Stimulated activated CD8-positive, alpha-beta memory T cell treated with anti-CD3 and anti-CD28 coated beads, Interleukin-15, amount 100 ng/mL, for 24 hours (primary cell): ENCODE measurements at places on chromosomes 3 and 15.

DNA sequence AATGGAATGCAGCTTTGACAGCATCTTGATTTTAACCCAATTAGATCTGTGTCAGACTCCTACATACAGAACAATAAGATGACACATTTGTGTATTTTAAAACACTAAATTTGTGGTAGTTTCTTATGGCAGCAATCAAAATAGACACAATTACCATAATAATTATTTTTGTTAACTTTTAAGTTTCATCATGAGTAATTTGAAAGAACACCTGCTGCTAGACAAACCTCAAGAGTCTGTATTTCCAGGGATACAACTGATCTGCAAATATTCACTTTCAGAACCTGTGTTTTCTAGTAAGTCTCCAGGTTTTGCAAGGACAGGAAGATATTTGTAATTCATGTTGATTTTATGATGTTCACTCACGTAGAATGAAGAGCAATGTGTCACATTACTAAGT is 736.8 kb downstream of the DIPK2A start:
- no peak for DNase-seq

- DNase-seq = no peak
Observed at GRCh38 chr15:73270366-73271097, 98.2 kb downstream of the HCN4 start.

DNA sequence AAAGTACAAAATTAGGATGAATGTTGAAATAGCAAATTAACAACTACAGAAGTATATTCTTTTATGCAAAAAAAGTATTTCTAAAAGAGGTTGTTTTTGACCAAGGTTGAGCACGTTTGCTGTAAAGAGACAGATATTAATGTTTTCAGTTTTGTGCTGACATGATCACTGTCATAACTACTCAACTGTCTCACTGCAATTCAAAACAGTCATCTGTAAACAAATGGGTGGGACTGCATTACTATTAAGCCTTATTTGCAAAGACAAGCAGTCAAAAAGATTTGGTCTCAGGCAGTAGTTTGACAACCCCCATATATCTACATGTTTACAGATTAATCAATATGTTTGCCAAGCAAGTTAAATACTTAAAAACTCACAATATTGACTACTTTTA is 109.1 kb upstream of the ZNF385D start:
- no peak for DNase-seq

DNA sequence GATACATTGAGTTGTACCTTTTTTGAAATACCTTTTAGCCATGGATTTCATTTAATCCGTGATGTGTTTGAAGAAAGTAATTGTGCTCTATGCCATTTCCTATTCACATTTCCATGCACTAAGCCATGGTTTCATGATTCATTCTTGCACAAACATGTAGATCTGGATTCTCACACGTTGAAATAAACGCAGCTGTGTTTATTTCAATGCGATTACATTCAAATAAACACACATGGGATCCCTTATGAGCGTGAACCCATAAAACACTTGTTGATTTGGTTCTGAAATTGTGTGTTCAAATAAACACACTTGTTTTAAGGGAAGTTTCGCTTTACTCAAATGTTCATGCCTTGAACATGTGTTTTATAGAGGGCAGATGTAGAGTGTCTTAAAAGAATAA is 39.2 kb downstream of the BBX start:
- DNase-seq = no peak

DNA sequence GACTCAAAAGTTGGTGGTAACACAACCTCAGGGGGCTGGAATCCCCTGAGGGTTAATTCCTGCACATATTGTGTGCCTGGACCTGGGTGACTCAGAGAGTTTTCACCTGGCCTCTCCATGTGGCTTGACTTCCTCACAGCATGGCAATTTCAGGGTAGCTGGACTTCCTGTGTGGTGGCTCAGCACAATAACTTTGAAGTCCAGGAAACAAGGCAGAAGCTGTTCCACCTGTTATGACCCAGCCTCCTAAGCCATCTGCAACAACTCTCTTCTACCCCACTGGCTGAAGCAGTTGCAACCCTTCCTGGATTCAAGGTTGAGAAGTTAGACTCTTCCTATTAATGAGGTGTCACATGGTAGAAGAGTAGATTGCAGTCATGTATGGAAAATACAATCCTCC is 58.4 kb downstream of the EDEM1 start:
- no peak for DNase-seq

DNA sequence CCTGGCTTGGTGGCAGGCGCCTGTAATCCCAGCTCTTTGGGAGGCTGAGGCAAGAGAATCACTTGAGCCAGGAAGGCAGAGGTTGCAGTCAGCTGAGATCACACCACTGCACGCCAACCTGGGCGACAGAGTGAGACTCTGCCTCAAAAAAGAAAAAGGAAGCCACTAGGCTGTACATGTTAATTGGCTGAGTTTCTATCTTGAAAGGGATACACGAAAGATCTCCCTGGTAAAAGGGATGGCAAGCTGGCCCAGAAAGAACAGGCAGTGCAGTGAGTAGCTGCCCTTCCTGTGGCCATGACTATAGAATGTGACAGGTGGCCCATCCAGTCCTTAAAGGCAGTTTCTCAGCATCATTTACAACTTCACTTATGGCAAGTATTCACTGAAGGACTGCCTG is 12.3 kb downstream of the LRIG1 start:
- DNase-seq = no peak

DNA sequence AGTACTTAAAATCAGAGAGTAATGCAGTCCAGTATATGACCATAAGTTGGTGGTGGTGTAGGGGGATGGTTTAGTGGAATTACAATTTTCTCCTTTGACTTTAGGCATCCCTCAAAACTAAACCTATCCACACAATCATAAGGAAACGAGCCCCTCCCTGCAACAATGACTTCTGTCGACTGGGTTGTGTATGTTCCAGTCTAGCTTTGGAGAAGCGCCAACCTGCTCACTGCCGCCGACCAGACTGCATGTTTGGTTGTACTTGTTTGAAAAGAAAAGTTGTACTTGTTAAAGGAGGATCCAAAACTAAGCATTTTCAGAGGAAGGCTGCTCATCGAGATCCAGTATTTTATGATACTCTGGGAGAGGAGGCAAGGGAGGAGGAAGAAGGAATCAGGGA is 52.8 kb downstream of the MGA start:
- no peak for DNase-seq

DNA sequence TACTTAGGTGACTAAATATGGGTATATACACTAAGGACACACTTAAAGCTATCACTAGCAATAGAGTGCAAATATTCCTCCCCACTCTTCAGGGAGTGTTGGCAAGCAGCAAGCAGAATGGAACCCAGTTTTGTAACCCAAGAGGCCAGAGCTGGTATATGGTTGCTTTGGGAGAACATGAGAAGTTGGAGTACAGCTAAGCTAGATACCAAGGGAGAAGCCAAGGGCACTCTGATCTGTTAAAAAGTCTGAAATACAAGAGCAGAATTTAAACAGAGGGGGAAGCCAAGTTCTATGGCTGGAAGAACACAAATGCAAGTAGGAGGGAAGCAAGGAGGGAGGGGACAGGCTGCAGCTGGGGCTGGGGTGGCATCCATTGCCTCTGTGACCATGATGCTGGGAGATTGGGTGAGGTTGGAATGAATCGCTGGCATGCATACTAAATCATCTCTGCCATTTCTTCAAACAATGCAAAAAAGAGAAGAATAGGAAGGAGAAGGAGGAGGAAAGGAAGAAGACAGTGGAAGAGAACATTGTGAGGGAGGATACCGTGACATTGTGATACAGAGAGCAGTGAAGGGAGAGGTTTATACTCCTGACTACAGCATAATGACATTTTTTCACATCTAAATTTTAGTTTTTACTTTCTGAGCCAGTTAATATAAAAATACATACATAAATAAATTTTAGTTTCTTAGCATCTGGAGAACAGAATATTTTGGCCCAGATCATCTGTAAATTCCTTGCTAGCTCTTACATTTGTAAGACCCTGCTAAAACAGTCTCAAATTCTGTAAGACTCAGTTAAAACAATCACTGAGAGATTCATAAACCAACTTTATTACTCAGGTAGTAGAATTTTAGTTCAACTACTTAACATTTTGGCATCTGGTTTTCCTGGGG is 9.0 kb upstream of the ANXA2 start:
- DNase-seq = no peak

GRCh38 chr3:38493031-38493430 is 3.1 kb upstream of the EXOG start:
- no peak for DNase-seq

GRCh38 chr15:66917904-66918448 is 147.4 kb upstream of the SMAD3 start:
- no peak for DNase-seq

GRCh38 chr15:59026207-59026606 is 38.7 kb downstream of the RNF111 start:
- no peak for DNase-seq

DNA sequence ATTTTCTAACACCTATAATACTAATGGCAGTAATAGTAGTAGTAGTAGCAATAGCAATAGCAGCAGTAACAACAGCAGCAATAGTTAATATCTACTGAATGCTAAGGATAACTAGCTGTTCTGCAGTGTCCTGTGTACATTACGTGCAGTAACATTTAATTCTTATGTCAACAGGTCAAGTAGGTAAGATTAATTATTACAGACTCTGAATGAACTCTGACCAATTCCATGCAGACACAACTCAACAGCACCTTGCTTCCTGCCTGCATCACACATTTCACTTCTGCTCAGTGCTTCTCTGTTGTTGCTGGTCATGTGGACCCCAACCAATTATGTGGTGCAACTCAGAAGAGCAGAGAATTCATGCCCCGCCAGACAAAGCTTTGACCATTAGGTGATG is 39.9 kb upstream of the ARHGEF26 start:
- no peak for DNase-seq

GRCh38 chr3:106208251-106208650 is 339.4 kb upstream of the CBLB start:
- no peak for DNase-seq

DNA sequence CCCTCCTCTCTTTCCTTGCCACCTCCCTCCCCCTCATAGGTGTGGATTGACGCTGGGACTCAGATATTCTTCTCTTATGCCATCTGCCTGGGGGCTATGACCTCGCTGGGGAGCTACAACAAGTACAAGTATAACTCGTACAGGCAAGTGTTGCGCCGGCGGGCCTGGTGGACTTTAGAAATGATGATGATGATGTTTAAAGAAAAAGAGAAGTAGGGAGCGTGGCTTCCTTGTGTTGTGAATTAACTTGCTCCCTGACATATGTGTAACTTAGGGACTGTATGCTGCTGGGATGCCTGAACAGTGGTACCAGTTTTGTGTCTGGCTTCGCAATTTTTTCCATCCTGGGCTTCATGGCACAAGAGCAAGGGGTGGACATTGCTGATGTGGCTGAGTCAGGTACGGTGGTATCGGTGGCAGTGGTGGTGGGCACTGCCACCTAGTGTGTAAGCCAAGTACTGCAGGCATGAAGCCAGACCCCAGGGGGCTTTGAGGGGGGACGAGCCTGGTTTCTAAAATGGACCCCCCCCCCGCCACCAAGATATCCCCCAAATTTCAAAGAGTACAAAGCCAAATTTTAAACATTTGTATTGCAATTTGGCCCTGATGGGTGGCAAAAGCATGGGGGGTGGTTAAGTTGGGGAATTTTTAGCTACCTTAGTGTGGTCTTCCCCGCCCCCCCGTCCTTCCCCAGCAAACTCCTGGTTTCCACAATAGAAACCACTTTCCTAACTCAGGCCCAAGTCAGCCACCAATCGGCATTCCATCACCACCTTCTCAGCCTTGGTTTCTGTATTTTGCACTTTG is 65.6 kb downstream of the SLC6A6 start:
- DNase-seq = peak; percentile 10

- no peak for DNase-seq
Observed at GRCh38 chr3:31247850-31248562, 284.7 kb upstream of the STT3B start.

GRCh38 chr3:59240666-59241255 is 190.9 kb upstream of the CFAP20DC start:
- no peak for DNase-seq

GRCh38 chr15:76312540-76313174 is 1.4 kb upstream of the ETFA start:
- no peak for DNase-seq

- DNase-seq = no peak
Observed at GRCh38 chr3:3109407-3110298, 521 bp downstream of the IL5RA start.

DNA sequence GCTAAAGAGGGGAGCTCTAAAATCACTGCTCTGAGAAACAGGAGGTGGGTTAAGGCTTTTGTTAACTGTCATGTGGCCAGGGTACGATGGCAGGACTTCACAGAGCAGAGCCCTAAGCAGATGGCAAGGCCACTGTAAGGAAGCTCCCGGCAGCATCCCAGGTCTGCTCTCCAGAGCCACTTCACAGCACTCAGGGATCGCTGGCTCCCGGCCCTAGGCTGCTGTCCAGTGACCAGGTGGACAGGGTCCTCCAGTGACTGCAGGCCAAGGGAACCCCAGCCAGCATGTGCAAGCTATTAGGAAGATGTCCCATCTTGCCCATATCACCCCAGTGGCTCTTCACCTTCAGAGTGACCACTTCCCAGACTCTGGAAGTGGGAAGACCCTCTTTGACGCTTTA is 10.4 kb downstream of the TMEM41A start:
- DNase-seq = no peak

GRCh38 chr3:151330899-151331298 is 1.6 kb upstream of the P2RY13 start:
- DNase-seq = no peak

GRCh38 chr3:81891055-81891895 is 129.8 kb upstream of the GBE1 start:
- DNase-seq = no peak

DNA sequence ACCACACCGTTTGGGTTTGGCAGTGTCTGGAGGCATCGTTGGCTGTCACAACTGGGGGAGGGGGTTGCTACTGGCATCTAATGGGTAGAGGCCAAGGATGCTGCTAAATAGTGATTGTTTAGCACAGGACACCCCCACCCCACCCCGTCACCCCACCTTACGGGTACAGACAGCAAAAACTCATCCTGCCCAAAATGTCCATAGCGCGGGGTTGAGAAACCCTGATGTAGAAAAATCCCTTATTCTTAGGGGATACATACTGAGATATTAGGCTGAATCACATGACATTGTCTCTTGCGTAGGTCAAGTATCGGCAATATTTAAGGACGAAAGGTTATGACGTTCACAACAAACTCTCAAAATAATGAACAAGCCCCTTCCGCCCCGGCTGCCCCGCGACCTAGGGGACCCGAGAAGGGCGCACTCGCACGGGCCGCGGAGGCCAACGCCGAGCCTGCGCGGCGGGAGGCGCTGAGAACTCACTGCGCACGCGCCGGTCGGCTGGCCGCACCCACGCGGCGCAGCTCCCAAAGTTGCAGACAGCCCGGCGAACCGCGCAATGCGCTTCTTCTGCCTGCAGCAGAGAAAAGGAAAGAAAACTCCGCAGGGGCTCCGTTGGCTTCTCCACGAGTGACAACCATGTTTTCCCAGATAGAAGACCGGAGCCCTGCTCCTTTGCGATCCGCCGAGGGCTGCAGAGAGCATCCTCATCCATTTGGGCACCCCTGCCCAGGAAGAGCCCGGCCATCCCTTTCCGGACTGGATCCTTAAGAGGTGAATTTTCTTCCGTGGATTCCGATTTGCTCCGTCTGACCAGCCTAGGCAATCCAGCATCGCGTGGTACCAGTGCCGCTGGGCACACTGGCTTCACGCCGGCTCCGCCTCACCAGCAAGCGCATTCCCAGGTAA is 136.8 kb upstream of the CCDC54 start:
- DNase-seq = peak; percentile 52

GRCh38 chr3:67416703-67417102 is 237.7 kb downstream of the SUCLG2 start:
- DNase-seq = no peak
